ENCODE measurements at places on chromosomes 7 and 10.

DNA sequence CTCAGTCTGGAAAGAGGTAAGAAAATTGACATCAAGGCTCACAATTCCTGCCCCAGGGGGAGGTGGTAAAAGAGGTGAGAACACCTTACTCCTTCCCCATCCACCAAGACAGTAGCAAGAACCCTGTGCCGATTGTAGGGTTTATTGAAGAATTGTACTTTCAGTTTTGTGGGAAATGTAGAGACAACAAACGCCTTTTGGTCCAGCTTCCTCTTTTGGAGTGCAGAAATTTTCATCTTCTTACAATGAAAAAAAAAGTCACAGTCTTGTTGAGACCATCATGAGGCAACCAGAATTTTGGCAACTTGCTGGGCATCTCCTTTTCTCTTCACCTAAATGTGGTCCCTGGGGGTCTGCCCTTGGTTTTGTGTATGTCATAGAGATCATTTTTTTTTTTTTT is 217.7 kb downstream of the TMEM178B start:
- DNase-seq: no peak

GRCh38 chr7:149559711-149560110 is 62.1 kb upstream of the ZNF746 start:
- peak; percentile 14 for DNase-seq

DNA sequence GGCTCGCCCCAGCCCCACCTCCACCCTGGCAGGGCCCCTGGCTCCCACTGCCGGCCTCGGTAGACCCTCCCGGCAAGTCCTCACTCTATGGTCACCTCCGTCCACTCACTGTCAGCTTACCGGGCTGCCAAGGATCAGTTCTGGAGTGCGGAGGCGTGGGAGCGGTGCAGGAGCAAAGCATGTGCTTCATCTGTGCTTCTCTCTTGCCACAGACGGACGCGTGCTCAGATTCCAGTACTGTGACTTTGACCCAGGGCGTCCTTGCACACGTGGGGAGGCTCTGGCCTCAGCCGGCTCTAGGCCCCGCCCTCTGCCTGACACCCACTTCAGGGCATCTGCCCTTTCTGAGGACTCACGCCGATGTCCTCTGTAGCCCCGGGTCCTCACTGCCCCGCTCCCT is 547.5 kb upstream of the FOXK1 start:
- DNase-seq: no peak

DNA sequence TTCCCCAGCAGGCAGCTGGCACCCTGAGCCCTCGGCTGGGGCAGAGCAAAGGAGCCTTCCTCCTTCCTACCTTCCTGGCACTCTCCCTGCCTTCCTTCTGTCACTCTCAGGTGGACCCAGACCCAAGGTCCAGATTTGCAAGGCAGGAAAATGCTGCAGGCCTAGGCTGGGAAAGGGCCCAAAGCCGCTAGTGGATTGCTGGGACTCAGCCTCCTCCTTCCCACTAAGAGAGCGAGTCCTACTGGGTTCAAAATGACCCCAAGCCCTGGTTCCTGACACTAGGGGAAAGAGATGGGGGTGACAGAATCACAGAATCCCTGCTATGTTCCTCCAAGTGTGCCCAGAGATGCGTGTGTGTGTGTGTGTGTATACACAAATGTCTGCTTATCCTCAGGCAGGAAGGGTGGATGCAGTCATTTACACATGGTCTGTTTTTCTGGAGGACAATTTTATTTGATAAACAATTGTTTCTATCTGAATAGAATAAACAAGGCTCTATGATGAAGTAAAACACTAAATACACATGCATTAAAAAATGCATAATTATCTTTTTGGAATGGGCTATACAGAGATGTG is 1.3 kb upstream of the PLAU start:
- DNase-seq: no peak

DNA sequence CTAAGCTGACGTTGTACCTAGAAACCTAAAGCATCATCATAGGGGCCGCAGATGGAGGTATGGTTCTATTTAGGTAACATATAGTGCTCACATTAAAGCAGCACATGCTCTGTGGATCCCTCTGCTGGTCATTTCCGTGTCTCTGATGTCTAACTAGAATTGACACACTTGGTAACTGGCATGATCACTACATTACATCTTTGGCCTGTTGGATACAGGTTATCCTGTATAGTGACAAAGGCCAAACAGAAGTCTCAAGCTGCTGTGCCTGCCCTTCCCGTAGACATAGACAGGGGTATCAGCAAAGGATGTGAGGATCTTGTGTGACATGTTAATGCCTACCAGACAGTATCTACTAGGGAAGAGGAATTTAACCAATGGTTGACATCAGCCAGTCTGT is 51.2 kb downstream of the KIF5B start:
- DNase-seq: peak; percentile 61

- DNase-seq: peak; percentile 71
Observed at GRCh38 chr7:2519119-2519930, at the start of gene LFNG. Gene LFNG (plus strand): TSS chr7:2519774. CDS start chr7:2519862, 88 bp downstream.

GRCh38 chr10:48929413-48929990 is 10.1 kb downstream of the LRRC18 start:
- DNase-seq: no peak

GRCh38 chr10:76977046-76977445 is 660.6 kb downstream of the KCNMA1 start:
- no peak for DNase-seq

- no peak for DNase-seq
Observed at GRCh38 chr10:31642281-31642680, 286.4 kb downstream of the ARHGAP12 start.

DNA sequence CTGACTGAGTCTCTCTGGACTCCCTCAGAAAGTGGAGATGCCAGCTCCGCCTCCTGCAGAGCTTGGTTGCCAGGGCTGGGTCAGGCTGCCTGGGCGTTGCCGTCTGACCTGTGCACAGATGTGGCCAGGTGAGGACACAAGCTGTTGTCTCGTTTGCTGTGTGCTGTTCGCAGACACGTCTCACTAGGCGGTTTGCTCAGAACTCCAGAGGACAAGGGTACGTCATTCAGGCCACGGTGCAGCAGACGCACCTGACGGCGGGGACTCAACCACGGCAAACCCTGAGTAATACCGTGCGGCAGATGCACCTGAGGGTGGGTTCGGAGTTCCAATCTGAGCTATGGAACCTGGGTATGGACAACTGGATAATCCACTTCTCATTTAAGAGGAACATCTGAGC is 11.7 kb downstream of the GPER1 start:
- DNase-seq: no peak

GRCh38 chr7:69656890-69657289 is 58.6 kb downstream of the AUTS2 start:
- DNase-seq: no peak

- DNase-seq: no peak
Observed at GRCh38 chr7:148211740-148212151, 378.8 kb upstream of the C7orf33 start.

DNA sequence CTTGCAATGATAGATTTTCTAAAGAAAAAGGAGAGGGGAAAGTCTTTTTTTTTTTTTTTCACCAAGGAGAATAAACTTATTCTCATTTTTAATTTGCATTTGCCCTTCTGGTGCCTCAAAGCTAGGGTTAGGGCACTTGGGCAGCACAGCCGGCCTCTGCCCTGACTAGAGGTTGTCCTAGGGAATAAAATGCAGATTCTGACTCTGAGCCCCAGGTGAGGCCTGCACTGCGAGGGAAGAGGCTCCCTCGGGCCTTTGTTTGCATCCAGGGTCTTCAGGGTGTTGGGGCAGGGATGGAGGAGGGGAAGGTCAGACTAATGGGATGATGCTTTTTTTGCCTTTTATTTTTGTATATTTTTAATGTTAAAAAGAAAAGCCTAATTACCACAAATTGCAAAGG is 7.8 kb downstream of the MYL7 start:
- no peak for DNase-seq

- DNase-seq: no peak
Observed at GRCh38 chr7:34138483-34138882, 233.1 kb downstream of the BMPER start.

- no peak for DNase-seq
Observed at GRCh38 chr10:6062101-6062771, at the start of gene IL2RA. Gene IL2RA (minus strand): TSS chr10:6062367. CDS start chr10:6062151, 216 bp downstream.

- DNase-seq: peak; percentile 26
Observed at GRCh38 chr7:33243319-33243881, 114.0 kb downstream of the BBS9 start.

DNA sequence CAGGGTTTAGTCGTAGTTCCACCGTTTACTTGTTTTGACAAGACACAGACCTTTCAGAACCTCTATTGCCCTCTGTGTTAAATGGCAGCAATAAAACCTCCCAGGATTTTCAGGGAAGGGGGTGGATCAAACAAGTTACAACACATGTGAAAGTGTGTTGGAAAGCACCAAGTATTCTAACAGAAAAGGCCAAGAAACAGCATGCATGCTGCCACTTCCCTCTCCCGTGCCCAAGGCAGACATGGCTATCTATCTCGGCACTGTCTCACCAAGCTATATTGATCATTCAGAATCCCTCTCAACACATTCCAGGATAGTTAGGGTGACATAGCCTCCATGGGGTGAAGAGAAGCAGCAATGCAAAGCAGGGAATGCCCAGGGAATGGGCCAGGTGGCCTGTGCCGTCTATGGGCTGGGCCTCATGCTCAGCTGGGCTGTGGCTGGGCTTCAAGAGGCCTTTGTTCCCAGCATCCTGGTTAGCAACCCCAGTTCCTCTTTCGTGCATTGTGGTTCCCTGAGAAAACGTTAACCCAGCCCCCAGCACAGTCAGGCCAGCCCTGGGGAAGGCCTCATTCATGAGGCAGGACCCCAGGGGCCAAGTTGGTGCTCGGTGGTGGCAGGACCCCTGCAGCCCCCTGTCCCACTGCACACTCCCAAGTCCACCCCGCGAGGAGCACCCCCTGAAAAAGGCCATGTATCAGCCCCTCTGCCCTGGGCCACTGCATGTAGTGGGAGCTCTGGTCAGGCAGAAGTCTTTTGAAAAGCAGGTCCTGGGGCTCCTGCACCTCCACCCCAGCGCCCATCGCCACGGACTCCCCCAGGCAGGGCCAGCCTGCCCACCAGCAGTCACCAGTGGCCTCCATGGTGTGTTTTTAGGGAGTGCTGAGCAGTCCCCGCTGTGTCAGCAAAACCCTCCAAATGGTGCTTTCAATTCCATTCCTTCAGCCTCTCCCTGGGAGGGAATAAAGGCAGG is 25.5 kb downstream of the VSIR start:
- no peak for DNase-seq

- no peak for DNase-seq
Observed at GRCh38 chr7:28123752-28124151, 56.8 kb downstream of the JAZF1 start.

- DNase-seq: peak; percentile 57
Observed at GRCh38 chr7:75889826-75890225, 11.0 kb downstream of the RHBDD2 start.

DNA sequence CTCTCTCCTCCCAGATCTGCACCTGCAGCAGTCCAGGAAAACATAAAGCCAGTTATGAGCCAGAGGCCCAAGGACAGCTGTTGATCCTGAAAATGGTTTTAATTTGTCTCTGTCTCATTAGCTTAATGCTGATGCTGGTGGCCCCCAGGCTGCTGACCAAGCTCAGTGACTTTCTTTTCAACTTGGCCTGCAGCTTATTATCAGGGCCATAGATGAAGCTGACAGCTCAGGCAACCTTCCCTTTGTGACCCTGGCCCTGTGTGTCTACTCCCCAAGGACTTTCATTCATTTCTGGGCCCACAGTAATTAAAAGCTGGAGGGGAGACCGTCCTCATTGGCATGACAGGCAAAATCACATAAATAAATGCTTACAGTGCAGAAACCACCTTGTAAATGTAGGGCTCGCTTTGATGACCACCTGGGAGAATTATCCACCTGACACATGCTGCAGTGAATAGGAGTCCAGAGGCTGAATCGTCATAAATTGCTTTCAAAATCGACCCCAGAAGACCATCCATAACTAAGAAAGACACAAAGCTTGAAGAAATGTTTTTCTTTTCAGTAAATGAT is 138.5 kb downstream of the NPY start:
- no peak for DNase-seq

All from brain microvascular endothelial cell (primary cell).